Progenitor cell of endocrine pancreas (in vitro differentiated cells): ENCODE measurements at places on chromosomes 7 and 10.

DNA sequence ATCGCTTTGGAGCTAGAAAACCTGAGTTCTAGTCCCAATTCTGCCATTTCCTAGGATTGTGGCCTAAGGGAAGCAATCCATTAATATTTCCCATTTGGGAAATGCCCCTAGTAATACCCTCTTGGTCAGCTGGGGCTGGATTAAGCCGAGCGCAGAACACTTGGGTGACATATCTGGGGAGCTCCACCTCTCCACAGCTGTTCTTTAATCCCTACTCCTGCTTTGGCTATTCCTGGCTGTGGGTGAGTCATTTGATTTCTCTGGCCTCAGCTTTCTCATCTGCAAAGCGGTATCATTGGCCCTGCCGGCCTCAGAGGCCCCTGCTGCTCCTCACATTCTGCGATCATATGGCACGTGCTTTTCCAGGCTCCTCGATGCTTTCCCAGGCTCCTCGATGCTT is 108.3 kb downstream of the BUB3 start:
- no peak for DNase-seq

GRCh38 chr7:123096434-123096833 is 100.9 kb upstream of the TAS2R16 start:
- DNase-seq = no peak

GRCh38 chr7:94436018-94436604 is 41.4 kb downstream of the COL1A2 start:
- peak; percentile 36 for DNase-seq

DNA sequence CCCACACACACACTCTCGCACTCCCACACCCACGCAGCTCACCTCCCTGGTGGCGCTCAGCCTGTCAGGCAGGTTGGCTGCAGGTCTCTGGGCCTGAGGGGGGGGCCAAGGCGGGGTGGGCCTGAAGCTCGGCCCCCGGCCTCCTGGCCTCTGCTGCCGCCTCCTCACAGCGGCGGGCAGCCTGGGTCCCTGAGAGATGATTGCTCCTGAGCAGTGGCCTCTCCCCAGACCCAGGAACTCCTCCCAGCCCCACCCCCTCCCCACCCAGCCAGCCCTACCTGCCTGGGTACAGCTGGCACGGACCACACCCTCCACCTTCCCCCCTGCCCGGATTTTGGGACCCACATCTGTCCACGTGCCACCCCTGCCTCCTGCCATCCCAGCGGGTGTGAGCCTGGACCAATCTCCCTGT is 4.6 kb upstream of the TMEM184A start:
- no peak for DNase-seq

GRCh38 chr10:30422151-30422695 is 11.8 kb upstream of the MAP3K8 start:
- no peak for DNase-seq

- no peak for DNase-seq
Measured at GRCh38 chr7:78055001-78055573, 256.5 kb downstream of the PHTF2 start.

- no peak for DNase-seq
Measured at GRCh38 chr7:36758879-36759278, 34.6 kb upstream of the AOAH start.

- no peak for DNase-seq
Measured at GRCh38 chr7:127667759-127668530, 16.0 kb downstream of the SND1 start.

DNA sequence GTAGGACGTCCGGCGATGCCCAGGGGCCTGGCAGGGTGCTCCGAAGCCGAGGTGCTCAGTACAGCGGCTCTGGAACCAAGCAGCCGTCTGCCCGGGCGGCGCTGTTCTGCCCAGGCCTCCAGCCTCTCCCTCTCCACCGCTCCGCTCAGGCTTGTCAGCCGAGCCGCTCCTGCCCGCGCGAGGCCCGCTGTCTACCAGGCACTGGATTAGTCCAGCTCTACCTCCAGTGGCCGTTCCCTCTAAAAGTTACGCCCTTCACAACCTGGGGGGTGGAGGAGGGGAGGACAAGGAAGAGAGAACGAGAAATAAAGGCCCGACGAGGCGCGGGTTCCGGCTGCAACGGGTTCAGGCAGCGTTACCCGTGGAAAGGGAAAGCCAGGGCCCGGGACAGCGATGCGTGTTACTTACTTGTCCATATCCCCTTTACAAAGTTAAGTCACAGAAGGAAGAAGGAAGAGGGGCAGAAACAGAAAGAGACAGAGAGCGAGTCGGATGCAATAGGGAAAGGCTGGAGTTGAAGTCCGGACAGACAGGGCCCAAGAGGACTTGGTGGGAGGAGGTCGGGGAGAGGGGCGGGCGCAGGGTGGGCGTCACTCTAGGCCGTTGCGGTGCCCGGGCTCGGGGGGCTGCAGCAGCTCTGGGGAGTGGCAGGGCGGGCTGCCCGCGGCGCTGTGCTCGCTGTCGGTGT is 2.8 kb downstream of the SP8 start:
- DNase-seq = no peak

DNA sequence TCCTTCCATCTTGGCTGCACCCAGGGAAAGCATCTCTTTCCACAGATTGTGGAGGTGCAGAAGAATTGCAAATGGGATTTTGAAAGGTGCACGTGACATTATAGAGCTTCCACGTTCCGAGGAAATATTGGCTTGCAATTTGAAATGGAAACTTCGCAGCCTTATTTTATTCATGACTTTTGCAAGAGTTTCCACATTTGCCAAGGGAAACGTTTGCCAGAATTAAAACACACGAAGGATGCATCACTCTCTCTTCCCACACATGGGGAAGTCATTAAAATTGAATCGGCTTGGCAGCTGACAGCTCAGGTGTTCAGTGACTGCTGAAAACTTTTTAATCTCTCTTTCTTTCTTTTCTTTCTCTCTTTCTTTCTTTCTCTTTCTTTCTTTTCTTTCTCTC is 475.4 kb upstream of the IGFBP3 start:
- DNase-seq = no peak

- DNase-seq = no peak
Measured at GRCh38 chr10:112977426-112977898, 27.4 kb downstream of the TCF7L2 start.

DNA sequence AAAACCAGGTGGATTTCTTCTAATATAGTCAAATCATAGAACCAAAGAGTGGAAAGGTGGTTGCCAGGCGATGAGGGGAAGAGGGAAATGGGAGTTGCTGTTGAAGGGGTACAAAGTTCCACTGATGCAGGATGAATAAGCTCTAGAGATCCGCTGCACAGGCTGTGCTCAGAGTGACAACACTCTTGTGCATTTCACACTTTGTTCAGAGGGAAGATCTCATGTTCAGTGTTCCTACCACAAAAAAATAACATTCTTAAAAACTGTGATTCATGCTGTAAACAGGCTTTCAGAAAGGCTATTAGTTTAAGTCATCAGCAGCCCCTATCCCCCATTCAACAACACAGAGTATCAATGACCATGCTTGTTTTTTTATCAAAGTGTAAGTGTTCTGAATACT is 213.8 kb downstream of the COBL start:
- DNase-seq = no peak

DNA sequence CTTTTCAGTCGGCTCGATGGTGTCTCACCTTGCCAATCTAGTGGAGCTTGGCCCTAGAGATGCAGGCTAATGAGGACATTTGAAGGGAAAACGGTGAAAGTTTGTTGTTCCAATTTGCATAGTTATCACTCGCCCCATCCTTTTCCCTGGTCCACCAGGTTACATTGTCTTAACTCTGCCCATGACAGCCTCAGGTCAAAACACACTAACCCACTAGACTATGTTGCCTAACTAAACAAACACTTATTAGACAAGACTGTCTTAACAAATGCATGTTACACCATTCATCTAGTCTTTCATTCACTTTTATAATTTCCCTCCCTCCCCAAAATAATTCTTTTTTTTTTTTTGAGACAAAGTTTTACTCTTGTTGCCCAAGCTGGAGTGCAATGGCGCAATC is 40.7 kb downstream of the USP6NL start:
- DNase-seq = no peak

GRCh38 chr10:13922586-13922985 is 335.8 kb downstream of the PRPF18 start:
- no peak for DNase-seq

DNA sequence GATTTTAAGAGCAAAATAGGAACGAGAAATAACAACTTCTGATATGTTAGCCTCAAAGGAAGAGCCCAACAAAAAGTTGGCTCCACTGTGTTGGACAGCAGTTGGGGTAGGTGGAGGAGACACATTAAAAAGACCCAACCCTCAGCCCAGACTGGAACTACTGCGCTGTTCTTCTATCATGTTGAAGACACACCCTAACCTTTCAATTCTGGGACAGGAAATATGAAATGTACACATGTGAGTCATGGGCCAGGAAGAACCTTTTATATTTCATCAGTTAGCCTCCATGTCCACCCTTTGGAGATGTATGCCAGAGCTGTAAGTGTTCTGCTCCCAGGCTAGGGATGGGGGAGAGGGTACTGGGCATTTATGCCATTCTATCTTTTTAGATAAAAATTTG is 22.1 kb downstream of the CLDN12 start:
- no peak for DNase-seq
